ENCODE measurements at places on chromosomes 4 and X.

DNA sequence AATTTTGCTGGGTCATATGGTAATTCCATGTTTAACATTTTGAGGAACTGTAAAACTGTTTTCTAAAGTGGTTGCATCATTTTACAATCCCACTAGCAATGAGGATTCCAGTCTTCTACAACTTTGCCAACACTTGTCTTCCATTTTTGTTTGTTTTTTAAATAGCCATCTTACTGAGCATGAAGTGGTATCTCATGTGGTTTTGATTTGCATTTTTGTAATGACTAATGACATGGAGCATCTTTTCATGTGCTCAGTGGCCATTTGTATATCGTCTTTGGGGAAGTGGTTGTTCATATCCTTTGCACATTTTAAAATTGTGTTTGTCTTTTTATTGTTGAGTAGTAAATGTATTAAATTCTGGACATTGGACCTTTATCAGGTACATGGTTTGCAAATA, 94.7 kb downstream of the TMEM131L start:
- DNase-seq: no peak

GRCh38 chrX:93673869-93674271, at the start of gene FAM133A:
Gene FAM133A, plus strand, starts transcription at chrX:93674206. Its CDS starts 35,214 bp downstream, at chrX:93709420.
- DNase-seq: peak; percentile 56

DNA sequence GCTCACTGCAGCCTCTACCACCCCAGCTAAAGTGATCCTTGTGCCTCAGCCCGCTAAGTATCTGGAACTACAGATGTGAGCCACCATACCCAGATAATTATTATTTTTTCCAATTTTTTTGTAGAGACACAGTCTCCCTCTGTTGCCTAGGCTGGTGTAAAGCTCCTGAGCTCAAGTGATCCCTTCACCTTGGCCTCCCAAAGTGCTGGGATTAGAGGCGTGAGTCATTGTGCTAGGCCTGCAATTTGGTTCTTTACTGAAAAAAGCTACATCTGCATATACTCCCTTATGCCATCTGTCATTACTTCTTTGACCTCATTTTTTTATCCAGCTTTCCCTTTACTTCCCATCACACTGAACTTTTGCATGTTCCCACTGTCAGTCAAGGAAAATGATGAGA, 2012.4 kb upstream of the IGFBP7 start:
- no peak for DNase-seq

GRCh38 chr4:81040012-81040659, 9.6 kb downstream of the BMP3 start:
- peak; percentile 27 for DNase-seq

GRCh38 chrX:120456973-120457372, 12.1 kb downstream of the LAMP2 start:
- DNase-seq: no peak

- no peak for DNase-seq
Observed at GRCh38 chr4:74714611-74715130, 79.7 kb downstream of the BTC start.

- DNase-seq: no peak
Observed at GRCh38 chr4:26867914-26868684, 7.5 kb downstream of the STIM2 start.

DNA sequence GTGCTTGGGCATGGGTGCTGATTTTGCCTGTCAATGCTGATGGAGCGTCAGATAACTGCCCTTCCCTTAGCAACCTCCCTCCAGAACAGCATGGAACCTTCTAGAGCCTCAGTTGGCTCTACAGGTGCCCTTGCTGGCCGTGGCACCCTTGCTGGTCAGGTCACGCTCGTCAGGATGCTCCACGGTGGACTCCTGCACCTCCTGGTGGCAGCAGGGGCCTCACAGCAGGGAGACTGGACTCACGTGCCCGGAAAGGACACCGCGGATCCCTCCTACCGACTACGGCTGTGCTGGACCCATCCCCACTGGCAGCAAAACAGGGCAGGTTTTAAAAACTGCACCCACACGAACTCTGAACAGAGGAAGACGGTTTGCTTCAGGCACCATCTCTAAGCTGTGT, 82.1 kb upstream of the AFAP1 start:
- DNase-seq: no peak

DNA sequence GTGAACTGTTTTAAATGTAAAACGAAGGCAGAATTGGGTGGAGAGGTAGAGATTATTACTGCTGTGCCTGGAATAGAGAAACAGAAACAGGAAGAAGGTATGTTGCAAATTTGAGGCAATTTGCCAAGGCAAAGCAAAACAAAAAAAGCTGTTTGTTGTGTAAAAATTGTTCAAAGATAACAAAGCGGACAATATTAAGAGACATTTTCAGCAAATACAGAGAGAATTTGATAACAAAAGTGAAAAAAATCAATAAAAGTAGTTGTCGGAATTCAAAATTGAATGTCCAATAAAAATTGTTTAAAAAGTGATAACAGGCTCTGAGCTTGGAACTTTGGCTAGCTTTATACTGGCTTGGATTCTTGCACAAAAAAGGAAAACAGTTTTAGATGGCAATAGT, 14.4 kb upstream of the SMS start:
- no peak for DNase-seq

GRCh38 chr4:168860827-168861226, 149.2 kb downstream of the CBR4 start:
- no peak for DNase-seq

DNA sequence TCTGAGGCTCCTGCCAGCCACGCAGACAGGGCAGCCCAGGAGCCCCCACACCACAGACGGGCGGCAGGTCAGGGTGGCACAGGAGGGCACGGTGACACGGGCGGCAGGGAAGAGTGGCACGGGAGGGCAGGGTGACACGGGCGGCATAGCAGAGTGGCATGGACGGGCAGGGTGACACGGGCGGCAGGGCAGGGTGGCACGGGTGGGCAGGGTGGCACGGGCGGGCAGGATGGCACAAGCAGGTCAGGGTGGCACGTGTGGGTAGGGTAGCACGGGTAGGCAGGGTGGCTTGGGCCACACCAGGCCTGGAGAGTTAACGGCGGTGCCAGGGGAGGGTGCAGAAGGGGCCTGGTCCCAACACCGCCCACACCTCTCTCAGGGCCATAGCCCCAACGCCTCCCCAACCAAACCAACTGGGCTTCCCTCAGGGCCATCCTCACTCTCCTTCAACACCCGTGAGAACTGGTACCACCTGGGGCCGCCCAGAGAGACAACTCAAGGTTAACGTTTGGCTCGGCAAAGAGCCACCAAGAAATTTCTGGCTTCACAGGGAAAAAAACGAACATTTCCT, 3.4 kb downstream of the CTBP1 start:
- no peak for DNase-seq

GRCh38 chrX:54294306-54294705, 63.5 kb downstream of the WNK3 start:
- no peak for DNase-seq
